Effector CD8-positive, alpha-beta T cell (primary cell): ENCODE measurements at places on chromosomes 4 and X.

GRCh38 chrX:57367649-57368048, 81.1 kb downstream of the FAAH2 start:
- DNase-seq, result no peak

DNA sequence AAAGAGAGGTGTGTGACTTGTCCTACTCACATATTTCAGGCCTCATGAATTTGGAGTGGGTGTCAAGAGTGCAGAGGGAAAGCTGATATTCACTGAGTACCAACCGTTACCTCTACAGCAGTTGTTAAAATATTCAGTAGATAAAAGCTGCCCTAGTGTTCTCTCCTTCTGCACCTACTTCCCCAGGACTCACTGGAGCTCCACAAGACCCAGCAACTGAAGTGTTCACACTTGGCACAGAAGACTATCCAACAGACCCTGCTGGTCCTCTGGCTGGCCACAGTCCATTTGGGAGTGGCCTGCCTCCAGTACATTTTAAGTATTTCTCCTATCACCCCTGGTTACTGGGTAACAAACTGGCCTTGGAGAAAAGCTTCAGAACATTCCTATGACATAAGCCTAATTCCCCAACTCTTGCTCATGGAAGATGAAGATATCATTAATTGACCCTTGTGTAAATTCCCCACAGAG, 70.8 kb downstream of the PPARGC1A start:
- DNase-seq, result no peak

DNA sequence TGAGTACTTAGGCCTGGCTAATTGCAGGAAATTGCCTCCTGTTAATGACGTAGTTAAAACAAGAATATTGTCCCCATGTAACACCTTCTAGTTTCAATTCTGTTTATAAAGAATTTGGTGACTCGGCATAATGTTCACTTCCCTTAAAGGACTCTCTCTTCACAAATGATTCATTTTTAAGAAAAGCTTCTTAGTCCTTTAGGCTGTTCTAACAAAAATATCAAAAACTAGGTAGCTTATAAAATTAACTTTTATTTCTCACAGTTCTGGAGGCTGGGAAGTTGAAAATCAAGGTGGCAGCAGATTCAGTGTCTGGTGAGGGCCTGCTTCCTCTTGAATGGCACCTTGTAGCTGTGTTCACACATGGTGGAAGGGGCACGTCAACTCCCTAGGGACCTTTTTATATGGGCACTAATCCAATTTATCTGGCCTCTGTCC, 23.8 kb downstream of the COL25A1 start:
- DNase-seq, result no peak

DNA sequence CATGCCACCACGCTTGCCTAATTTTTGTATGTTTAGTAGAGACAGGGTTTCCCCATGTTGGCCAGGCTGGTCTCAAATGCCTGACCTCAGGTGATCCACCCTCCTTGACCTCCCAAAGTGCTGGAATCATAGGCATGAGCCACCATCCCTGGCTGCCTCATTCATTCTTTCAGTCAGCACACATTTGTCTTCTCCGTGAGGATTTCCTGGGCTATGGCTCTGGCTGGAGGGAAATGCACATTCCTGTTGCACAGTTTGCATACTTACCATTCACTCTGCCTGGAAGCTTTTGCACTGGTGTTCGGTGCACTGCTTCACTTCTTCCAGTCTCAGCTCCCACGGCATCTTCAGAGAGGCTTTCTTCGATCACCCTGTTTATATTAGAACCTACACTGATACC, 267.8 kb downstream of the STIM2 start:
- no peak for DNase-seq

DNA sequence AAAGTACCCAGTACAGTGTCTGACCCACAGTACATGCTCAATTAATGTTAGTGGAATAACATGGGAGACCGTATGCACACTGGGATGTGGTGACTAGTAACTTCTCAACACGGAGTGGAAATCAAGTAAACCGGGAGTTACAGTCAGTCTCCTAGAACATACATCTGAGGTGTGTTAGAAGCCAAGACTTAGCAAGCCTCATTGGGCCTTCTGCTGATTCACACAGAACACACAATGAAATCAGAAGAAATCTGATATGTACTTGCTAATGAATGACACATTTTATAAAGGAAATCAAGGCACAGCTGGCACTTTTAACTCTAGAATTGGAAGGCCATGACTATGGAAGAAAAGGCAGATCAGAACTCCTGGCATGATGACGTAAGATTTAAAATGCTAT, 13.0 kb downstream of the TRAPPC2 start:
- DNase-seq, result no peak

DNA sequence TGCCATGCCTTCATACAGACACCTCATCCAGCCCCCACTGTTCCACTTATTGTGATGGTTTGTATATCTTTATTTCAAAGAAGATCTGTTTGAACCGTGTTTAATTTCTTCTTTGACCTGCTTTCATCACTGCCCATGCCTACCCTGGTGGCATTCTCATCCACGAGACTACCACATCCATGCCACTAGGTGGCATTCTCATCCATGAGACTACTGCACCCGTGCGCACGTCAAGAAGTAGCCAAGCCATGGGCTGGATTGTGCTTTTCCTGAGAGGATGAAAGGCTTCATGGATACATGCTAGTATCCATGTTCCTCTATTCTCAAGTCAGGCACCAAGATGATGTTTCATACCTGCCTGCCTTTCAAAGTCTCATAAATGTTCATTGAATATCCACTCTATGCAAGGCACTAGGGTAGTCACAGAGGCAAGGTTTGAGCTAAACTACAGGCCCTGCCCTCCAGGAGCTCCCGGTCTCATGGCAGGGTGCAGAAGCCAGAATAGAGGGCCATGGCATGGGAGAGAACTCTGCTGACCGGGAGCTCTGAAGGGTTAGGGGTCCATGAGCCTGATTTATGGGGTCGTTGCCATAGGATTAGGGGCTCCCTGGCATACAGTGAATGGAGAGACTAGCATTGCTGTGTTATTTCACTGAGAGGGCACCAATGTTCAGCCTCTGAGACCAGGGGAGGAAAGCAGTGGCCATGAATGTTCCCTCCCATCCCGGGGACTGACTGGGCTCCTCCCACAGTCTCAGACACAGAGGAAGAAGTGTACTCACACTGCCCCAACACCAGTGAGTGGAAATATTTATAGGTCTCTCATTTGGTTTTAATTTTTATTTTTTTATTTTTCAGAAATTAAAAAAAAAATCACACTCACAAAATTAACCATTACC, 24.8 kb upstream of the EOLA2 start:
- no peak for DNase-seq

DNA sequence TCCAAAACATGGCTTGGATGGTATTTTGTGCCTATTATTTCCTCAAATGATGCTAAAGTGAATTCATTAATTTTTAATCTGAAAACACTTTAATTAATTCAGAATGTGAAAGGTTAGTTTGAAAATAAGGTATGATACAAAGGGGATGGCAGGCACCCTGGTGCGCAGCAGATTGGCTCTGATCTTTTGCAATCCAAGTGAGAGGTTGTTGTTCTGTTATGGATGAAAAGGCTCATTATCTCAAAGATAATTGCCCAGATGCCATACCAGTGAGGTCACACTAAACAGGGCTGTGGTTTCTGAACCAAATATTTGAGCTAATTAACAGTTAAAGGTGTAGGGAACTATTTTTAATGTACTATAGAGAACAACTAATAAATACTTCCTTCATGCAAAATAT, 504.9 kb downstream of the RAPGEF2 start:
- no peak for DNase-seq

- no peak for DNase-seq
These were observed at the start of gene ADAMTS3 for GRCh38 chr4:72568959-72569718. TSS of gene ADAMTS3 (minus strand) at chr4:72569221. CDS start at chr4:72568762, 459 bp downstream.

- DNase-seq, result no peak
These were observed 3.2 kb upstream of the TLR10 start for GRCh38 chr4:38785901-38786402.

GRCh38 chr4:66585767-66586166, 915.5 kb upstream of the EPHA5 start:
- DNase-seq, result no peak

DNA sequence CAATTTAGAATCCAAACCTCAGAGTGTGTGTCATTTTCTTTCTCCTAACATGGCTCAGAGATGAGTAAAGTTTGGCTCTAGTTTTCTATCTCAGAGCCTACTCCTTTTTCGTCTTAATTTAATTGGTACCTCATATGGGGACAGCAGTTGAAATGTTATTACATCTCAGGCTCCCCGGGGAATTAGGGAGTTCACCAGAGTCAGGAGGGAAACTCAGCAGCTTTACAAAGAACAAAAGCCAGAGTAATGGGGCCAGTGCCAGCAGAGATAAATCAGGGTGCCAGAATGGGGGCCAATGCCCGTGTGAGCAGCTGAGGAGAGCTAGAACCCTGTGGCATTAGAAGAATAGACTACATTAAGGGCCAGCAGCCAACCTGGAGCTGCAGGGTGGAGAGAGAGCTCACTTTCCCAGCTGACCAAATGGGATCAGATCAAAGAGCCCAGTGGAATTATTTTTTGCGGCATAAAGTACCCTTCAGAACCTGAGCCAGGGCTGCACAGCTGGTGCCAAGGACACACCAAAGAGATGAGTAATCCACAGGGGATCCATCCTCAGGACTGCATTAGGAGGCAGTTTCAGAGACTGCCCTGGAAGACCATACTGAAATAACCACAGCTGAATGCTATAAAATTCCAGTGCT, 207.1 kb upstream of the DKK2 start:
- no peak for DNase-seq

DNA sequence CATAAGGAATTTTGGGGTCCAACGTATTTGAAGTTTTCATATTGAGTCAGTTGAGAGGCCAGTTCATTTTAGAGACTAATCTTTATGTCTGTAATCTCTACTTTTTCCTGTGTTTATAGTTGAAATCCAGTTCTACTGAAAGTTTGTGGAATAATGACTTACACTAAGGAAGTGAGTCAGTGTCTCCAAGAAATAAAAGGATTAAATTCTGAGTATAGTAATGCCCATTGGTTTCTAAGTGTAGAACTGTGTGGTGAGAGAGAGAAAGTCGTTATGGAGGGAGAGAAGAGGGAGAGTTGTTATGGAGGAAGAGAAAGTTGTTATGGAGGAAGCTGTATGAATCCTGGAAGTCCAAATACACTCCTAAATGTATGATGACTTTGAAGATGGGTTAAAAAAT, 264.6 kb upstream of the HAND2 start:
- no peak for DNase-seq

DNA sequence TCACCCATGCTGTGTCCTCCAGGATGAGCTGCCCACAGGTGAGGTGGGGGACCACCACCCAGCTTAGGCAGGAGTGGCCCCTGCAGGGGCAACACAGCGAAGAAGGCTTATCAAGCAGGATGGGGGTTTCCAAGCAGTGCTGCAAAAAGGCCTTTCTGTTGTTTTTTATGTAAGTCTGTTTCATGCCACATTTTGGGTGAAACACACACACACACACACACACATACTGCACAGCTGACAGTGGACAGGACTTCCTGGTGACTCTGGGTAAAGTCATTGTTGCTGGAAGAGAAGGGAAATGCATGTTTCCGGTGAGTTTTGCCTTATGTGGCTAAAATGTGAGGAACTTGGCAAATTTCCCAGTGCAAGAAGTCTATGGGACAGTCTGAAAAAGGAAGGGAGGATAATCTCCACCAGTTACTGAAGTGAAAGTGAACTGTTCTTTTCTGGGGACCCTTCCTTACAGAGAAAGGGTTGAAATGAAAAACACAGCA, 119.2 kb downstream of the IRF2 start:
- no peak for DNase-seq

GRCh38 chr4:125398263-125399002, 83.7 kb downstream of the FAT4 start:
- DNase-seq, result no peak

GRCh38 chr4:147220833-147221232, 260.1 kb upstream of the EDNRA start:
- no peak for DNase-seq

DNA sequence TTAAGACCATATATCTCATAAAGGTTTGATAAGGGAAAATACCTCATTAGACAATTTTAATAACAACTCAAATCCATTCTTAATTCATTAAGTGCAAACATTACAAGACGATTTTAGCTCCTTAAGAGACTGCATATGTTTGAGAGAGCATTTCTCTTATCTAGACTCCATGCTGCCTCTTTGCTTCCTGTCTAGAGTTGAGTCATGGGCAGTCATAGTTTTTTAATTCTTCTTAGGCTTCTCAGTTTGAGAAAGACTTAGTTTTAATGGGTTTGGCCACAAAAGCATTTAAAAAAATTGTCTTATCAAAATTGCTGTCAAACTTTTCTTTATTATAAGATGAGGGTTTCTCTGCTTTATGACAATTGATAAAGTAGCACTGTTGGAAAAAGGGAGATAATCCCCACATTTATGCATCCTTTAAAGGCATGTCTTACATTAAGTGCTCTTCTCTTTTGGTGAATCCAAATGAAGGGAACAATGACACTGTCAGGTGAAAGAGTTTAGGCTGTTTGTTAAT, 713.4 kb downstream of the PCDH18 start:
- no peak for DNase-seq

DNA sequence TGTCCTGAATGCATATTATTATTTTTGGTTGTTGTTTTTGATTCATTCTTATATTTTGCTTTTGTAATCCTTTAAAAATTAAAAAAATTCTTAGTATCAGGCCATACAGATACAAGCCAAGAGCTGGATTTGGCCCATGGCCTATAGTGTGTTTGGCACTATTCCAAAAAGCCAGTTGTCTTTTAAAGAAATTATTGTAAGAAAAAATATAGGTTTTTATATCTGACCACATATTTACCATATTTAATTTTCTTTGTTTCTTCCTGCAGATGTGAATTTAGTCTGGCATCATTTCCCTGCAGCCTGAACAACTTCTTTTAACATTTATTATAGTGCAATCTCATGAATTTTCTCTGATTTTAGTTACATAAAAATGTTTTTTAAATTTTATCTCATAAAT, 652.8 kb upstream of the NR3C2 start:
- DNase-seq, result no peak

DNA sequence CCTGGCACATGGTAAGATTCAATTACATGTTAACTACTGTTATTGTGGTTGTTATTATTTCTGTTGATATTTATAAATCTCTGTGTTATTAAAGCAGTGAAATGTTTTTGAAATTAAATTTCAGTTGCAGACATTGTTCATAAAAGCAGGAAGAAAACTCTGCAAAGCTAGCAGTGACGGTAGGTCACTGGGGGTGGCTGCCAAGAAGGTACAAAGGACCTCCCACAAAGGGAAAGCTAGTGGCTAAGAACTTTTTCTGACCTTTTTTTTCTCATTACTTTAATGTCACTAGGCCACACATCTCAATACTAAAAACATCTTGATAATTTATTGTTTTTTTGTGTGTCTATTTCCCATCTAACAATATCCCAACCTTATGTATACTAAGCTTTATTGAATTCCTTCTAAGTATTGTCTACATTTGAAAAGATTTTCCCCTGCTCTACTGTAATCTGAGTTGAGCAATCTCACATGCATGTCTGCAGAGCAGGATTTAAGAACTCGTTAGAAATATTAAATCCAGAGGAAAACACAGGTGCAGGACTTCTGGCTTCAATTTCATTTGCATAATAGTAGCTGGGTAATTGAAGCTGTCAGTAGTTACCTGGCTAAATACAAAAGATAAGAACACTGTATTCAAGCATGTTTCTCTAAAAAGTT, 197.3 kb downstream of the CFAP299 start:
- DNase-seq, result no peak
